Ascending aorta (tissue), 2 donors: ENCODE measurements at places on chromosomes 3 and 15. TPM values are rescaled to one million over a fixed set of nuclear protein-coding genes. Genes with fewer than 3 reads are reported as not detected.

GRCh38 chr15:35746121-35746520, 200.2 kb upstream of the DPH6 start:
- H3K36me3 ChIP-seq: no peaks in the 10 kb centered on the region
- no peak for DNase-seq
- no peaks in the 10 kb centered on the region for H3K4me1 ChIP-seq
- no peak overlapping the region for H3K27ac ChIP-seq
- H3K4me3 ChIP-seq: no peak overlapping the region
- no peaks in the 10 kb centered on the region for H3K27me3 ChIP-seq

Gene NR1I2
- total RNA-seq: not detected

Gene SPESP1
- 6.1 TPM for total RNA-seq

GRCh38 chr3:192340031-192340430, 387.3 kb downstream of the FGF12 start:
- H3K4me3 ChIP-seq: no peak overlapping the region
- H3K36me3 ChIP-seq: no peaks in the 10 kb centered on the region
- H3K4me1 ChIP-seq: no peaks in the 10 kb centered on the region
- no peak overlapping the region for H3K27ac ChIP-seq

DNA sequence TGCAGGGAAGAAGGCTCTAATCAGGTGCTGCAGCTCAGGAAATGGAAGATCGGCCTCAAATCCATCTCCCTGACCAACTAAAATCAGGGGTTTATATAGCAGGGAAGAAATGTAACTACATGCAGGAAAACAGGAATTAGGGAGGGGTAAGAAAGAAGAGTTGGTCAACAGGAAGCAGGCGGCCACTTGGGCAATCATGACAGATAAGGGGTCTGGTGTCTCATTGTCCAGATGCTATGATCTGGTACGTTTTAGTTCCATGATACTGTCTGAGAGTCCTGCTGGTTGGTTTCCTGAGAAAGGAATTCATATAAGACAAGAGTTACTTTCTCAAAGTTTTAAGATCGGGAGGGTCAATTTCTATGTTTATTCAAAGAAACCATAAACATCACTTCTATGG, 24.2 kb downstream of the KATNBL1 start:
- H3K27me3 ChIP-seq: no peaks in the 10 kb centered on the region
- no peak for DNase-seq
- no peaks in the 10 kb centered on the region for H3K4me1 ChIP-seq
- no peak overlapping the region for H3K4me3 ChIP-seq
- no peak overlapping the region for H3K27ac ChIP-seq

GRCh38 chr15:32729700-32730395, 12.0 kb downstream of the GREM1 start:
- no peak overlapping the region for H3K27ac ChIP-seq
- H3K27me3 ChIP-seq: no peaks in the 10 kb centered on the region

DNA sequence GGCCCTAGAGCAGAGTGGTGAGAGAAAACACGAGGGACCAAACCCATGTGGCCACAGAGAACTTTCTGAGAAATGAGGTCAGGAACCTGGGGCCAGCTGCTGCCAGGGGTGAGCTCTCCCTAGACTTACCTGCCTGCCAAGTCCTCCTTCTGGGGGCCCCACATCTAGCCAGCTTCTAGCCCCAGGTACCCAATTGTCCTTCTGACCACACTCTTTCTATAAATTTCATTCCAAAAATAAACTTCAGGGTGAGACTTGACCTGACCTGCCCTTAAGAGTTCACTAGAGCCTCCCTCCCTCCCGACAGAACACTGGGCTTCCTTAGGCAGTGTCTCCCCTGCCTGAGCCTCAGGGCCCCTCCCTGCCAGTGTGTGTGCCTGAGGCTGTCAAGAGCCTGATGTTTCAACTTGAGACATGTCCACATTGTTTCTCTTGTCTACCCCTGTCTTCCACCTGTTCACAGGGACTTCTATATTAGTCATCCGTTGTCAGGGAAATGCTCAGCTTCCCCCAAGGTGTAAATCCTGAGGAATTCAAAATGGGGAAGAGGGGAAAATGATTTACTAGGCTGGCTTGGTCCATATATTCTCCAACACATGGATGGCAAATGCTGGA, 312.8 kb upstream of the TLE3 start:
- no peaks in the 10 kb centered on the region for H3K36me3 ChIP-seq
- H3K4me1 ChIP-seq: no peaks in the 10 kb centered on the region
- no peak overlapping the region for H3K27ac ChIP-seq
- no peak for DNase-seq
- no peaks in the 10 kb centered on the region for H3K27me3 ChIP-seq

Gene SLC15A2
- total RNA-seq: not detected

DNA sequence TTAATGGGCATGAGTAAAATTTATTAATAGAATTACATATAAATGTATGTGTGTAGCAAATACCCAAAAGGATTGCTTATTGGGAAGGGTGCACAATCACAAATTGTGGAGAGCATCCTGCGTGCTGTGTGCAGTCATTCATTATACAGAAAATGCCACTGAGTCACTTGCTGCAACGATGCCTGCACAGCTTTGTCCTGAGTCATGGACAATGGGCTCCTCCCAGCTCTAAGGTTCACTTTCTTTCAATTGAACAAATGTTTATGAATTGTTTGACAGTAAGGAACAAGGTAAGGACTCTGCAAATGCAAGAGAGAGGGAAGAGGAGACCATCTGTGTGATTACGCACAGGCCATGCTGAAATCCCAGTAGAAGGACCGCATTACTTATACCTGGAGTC, 18.7 kb downstream of the CFAP161 start:
- H3K27ac ChIP-seq: no peak overlapping the region
- H3K4me3 ChIP-seq: no peak overlapping the region
- H3K36me3 ChIP-seq: no peaks in the 10 kb centered on the region
- no peaks in the 10 kb centered on the region for H3K4me1 ChIP-seq
- no peak for DNase-seq
- no peaks in the 10 kb centered on the region for H3K27me3 ChIP-seq

Gene CCDC9B
- 55.8 TPM for total RNA-seq

DNA sequence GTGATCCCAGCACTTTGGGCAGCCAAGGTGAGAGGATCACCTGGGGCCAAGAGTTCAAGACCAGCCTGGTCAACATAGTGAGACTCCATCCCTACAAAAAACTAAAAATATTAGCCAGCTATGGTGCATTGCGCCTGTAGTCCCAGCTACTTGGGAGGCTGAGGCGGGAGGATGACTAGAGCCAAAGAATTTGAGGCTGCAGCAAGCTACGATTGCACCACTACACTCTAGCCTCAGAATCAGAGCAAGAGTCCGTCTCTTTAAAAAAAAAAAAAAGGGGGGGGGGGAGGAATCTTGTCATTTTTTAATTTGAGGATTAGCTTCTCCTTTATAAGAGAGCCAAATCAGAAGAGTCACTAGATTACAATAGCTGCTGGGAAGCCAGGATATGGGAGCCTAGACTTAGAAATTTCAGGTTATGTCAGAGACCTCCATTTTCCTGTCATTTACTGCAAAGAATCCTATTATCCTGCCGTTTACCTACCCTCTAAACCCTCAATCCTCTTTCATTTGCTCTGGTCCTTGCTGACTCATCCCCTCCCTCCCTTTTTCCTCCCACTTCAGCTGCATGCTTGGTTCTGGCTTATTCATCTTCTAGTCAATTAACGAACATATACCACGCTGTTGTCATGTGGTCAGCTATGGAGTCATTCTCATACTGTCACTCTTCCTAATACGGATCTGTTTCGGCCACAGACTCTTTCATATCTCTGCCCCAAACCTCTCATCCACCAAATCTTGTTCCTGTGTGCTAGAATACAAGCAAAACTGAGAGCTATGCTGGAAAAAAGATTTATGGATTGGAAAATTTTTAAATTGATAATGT, 83.8 kb upstream of the PPIB start:
- H3K36me3 ChIP-seq: no peaks in the 10 kb centered on the region
- peaks cover 4% of the 10 kb centered on the region for H3K4me1 ChIP-seq
- H3K27me3 ChIP-seq: no peaks in the 10 kb centered on the region

Gene CPN2
- total RNA-seq: not detected

Gene SLC12A8
- total RNA-seq: not detected

GRCh38 chr3:192899540-192899982, 18.1 kb downstream of the MB21D2 start:
- no peaks in the 10 kb centered on the region for H3K36me3 ChIP-seq
- no peak overlapping the region for H3K27ac ChIP-seq
- H3K4me1 ChIP-seq: peaks cover 3% of the 10 kb centered on the region
- no peaks in the 10 kb centered on the region for H3K27me3 ChIP-seq
- H3K4me3 ChIP-seq: no peak overlapping the region

- H3K4me3 ChIP-seq: no peak overlapping the region
- DNase-seq: no peak
- no peaks in the 10 kb centered on the region for H3K4me1 ChIP-seq
- no peak overlapping the region for H3K27ac ChIP-seq
- peaks cover 16% of the 10 kb centered on the region for H3K36me3 ChIP-seq
These were observed 39.3 kb downstream of the ATP1B3 start for GRCh38 chr3:141915766-141916165.

DNA sequence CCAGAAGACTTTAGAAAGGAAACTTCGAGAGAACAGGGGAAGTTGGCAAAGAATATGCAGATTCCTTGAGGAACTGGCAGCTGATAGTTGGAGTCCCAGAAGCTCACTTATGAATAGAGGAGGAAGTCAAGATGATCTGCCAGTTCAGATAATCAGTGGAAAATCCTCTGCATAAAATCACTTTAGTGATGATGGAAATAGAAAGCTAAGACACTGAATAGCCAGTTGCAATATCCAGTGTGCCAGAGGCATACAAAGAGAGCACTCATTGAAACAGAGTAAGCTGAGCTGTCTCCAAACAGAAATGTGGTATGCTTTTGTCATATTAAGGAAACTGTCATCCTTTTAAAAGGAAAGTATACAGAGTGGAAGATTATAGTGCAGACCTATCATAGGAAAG, 1207.6 kb downstream of the OTOL1 start:
- H3K4me3 ChIP-seq: no peak overlapping the region
- H3K27ac ChIP-seq: no peak overlapping the region
- H3K27me3 ChIP-seq: no peaks in the 10 kb centered on the region
- no peaks in the 10 kb centered on the region for H3K4me1 ChIP-seq

Gene LRRN1
- total RNA-seq: 0.53 TPM

DNA sequence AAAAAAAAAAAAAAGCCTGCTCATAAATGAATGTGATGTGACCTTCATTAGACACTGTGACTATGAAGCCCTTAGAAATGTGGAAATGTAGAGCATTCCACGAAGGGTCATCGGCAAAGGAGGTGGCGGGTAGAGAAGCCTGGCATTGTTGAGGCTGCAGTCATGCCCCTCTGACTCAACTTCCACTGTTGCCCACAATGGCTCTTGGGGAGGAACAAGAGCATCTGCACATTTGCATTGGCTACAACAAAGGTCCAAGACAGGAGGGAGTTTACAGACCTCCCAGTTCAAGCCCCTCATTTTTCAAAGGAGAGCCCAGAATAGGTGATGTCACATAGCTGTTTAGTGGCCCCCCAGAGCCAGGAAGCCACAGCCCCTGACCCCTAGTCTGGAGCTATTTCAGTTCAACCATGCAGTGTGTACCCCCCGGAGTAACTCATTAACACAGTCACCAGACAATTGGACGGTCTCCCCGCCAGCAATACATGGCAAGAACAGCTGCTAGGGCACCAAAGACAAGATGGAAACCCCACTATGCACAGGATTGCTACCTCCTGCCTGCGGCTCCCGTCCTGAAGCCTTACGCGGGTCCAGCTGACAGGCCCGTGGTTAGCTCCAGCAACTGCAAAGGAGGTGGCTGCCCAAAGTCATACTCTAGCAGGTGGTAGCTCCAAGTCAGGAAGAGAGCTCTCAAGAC, 56.2 kb downstream of the SH3BP5 start:
- H3K4me3 ChIP-seq: no peak overlapping the region
- no peaks in the 10 kb centered on the region for H3K27me3 ChIP-seq
- no peak overlapping the region for H3K27ac ChIP-seq
- no peak for DNase-seq
- no peaks in the 10 kb centered on the region for H3K36me3 ChIP-seq

Gene SRGAP3
- 1.6 TPM for total RNA-seq

DNA sequence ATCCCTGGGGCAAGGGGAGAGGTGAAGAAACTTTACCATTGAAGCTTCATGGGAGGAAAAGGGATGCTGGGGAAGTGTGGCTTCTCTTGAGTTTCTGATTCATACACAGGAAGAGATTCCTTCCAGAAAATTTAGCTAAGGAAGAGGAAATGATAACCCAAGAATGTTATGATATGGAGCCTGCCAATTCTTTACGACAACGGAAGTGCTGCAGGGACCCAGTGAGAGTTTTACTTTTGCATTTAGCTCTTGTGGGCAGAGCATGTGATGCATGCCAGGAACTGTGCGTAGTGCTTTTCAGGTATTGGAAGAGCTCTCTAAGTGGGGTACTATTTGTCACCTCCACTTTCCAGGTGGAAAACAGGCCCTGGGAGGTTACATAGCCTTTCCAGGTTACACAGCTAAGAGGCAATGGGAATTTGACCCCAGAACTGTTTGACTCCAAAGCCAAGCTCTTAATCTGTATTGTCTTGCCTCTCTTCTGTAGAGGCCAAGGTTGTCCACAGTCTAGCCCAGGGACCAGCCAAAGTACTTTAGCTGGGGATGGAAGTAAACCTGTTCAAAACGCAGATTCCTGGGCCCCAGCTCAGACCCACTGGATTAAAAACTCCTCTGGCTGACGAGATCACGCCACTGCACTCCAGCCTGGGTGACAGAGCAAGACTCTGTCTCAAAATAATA, 23.0 kb downstream of the CMTM7 start:
- no peaks in the 10 kb centered on the region for H3K36me3 ChIP-seq
- no peak for DNase-seq
- H3K27me3 ChIP-seq: no peaks in the 10 kb centered on the region
- no peaks in the 10 kb centered on the region for H3K4me1 ChIP-seq

Gene TP53BP1
- 34.6 TPM for total RNA-seq

- no peak for DNase-seq
- H3K4me1 ChIP-seq: no peaks in the 10 kb centered on the region
- H3K36me3 ChIP-seq: no peaks in the 10 kb centered on the region
- H3K27me3 ChIP-seq: no peaks in the 10 kb centered on the region
- no peak overlapping the region for H3K4me3 ChIP-seq
These were observed 67.4 kb downstream of the NUP210 start for GRCh38 chr3:13352621-13353131.

Gene PTX3
- total RNA-seq: 9.2 TPM

- peaks cover 3% of the 10 kb centered on the region for H3K36me3 ChIP-seq
- no peak for DNase-seq
- H3K4me1 ChIP-seq: no peaks in the 10 kb centered on the region
- no peak overlapping the region for H3K27ac ChIP-seq
- no peaks in the 10 kb centered on the region for H3K27me3 ChIP-seq
These were observed 57.2 kb downstream of the EFCAB12 start for GRCh38 chr3:129371041-129371826.

- peaks cover 8% of the 10 kb centered on the region for H3K4me1 ChIP-seq
- peaks cover 19% of the 10 kb centered on the region for H3K27me3 ChIP-seq
- no peak for DNase-seq
- no peak overlapping the region for H3K27ac ChIP-seq
- H3K4me3 ChIP-seq: peak overlapping the region; percentile 76
- no peaks in the 10 kb centered on the region for H3K36me3 ChIP-seq
These were observed 1.3 kb downstream of the MYRIP start for GRCh38 chr3:39810647-39811161.

Gene GOLGA8S
- total RNA-seq: not detected

Gene GOLGA8Q
- not detected for total RNA-seq

GRCh38 chr3:156448300-156448699, 106.6 kb downstream of the SSR3 start:
- H3K27me3 ChIP-seq: no peaks in the 10 kb centered on the region
- no peaks in the 10 kb centered on the region for H3K36me3 ChIP-seq
- H3K27ac ChIP-seq: no peak overlapping the region
- H3K4me1 ChIP-seq: no peaks in the 10 kb centered on the region
- no peak overlapping the region for H3K4me3 ChIP-seq

- H3K36me3 ChIP-seq: no peaks in the 10 kb centered on the region
- no peaks in the 10 kb centered on the region for H3K27me3 ChIP-seq
- H3K4me3 ChIP-seq: no peak overlapping the region
- no peaks in the 10 kb centered on the region for H3K4me1 ChIP-seq
These were observed 5.0 kb downstream of the MASP1 start for GRCh38 chr3:187286467-187287059.

- H3K36me3 ChIP-seq: no peaks in the 10 kb centered on the region
- H3K27ac ChIP-seq: no peak overlapping the region
- H3K4me1 ChIP-seq: no peaks in the 10 kb centered on the region
These were observed 262.1 kb downstream of the NAALADL2 start for GRCh38 chr3:175121225-175121624.

Gene GOLGA6A
- not detected for total RNA-seq
